ENCODE measurements at places on chromosomes 2 and 18.

DNA sequence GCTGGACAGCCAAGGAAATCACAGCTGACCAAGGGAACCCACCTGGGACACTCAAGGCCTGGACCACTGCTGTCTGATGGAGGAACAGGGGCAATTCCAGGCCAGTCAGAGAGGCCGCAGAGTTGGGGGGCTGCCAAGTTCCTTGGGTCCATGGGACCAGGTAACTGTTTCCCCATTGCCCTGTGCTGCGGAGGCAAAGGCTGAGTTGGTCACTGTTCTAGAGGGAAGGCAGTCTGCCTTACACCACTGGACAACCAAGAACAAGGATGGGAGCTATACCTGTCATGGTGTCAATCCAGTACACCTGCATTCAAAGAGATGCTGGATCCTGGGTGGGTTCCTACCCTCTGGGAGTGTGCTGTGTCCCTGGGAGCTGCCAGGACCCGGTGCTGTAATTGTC, 9.6 kb upstream of the SP140L start:
- no peak for DNase-seq

DNA sequence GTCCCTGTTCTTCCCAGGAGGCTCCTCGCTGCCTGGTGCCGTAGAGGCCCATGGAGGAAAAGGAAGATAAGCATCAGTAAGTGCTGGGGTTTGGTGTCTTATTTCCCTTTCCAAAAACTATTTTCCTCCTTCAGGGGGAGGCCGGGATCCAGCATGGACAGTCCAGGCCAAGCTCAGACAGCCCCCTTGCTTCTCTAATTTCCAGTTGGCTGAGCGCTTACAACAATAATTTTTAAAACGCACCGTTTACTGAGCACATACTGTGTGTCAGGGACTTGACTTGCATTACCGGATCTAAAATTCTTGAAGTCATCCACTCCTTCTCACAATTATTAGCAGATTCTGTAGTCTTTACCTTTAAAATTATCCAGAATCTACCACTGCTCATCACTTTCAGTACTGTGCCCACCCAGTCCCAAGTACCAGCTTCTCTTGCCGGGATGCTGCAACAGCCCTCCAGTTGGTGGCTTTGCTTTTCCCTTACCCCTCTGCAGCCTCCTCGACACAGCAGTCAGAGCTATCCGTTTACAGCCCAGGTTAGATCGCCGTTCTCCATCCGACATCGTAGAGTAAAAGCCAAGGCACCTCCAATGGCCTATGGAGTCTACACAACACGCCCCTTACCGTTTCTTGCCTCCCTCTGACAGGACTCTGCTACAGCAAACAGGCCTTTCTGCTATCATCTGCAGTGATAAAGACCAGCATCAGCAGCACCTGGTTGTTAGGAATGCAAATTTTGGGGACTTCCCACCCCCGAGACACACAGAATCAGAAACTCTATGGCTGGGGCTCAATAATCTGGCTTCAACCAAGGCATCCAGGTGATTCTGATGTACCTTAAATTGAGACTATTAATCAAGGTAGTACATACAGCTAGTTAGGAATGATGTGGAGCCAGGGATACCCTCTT, 75.2 kb upstream of the TSPYL6 start:
- DNase-seq, result no peak

GRCh38 chr2:49973917-49974368, 819.6 kb upstream of the FSHR start:
- peak; percentile 68 for DNase-seq

DNA sequence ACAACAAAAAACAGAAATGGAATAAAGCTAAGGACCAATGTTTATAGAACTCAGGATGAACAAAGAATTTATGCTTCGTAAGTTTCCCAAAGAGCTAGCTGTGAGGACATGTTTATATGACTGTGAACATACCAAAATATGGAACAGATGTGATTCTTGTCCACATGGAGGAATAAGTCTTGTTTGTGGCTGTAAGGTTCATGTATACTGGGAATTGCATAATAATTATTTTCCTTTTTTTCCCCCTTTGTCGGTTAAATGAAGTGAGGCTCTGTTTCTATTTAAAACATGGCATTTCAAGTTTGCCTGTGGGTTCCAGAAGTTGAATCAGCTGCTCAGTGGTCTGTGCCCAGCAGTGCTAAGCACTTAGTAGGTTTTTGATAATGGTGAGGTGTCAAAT, 108.1 kb downstream of the FHOD3 start:
- DNase-seq, result no peak

GRCh38 chr2:237972211-237972610, 5.4 kb downstream of the UBE2F start:
- DNase-seq, result no peak

GRCh38 chr2:72937356-72937669, 20.0 kb downstream of the EMX1 start:
- DNase-seq, result no peak

DNA sequence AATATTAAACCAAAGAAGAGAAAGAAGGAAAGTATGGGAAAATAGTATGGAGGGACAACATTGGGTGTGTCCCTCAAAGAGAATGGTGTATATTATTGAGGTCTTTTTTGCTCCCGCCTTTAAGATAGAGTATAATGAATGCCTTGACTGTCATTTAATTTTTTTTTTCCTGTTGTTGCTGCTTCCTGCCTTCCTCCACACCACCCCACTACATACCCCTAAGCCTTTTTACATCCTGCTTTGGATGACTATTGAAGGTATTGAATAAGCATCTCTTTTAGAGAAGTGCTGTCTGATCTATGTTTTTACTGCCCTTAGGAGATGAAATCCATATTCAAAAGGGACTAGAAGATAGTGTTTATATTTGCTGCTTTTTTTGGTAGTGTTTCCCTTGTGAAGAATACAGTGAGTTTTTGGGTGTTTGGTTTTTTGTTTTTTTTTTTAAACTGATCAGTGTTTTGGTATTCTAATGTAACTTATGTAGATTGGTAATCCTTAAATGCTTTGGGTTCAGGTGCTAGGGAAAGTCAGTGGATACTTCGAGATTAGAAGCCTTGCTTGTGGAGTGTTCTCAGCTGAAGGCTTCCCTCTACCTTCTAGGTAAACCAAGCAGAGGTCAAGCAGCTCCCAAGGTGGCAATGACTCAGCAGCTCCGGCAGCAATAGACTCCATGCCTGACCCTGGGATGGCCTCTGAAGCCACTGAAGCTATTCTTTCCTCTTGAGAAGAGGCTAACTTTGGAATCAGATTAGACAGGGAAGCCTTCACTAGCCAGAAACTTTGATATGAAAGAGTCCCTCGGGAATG, 5.0 kb downstream of the FZD7 start:
- no peak for DNase-seq

DNA sequence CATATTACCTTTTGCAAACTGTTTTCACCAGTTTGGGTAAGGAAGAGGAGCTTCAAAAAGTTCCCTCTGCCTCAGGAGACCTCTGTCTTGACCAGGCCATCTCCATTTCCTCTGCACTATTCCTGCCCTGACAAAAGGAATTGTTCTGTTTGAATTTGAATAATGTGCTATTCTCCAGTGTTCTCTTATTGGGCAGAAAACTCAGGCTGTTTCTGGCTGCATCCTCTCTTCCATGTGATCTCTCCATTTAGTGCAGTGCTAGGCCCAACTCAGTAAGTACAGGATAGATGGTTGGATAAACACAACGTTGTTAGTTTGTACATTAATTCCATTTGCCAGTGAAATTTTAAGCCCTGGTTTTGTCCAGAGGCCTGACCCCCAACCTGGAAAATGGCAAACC, 102.2 kb upstream of the CELF4 start:
- DNase-seq, result no peak

DNA sequence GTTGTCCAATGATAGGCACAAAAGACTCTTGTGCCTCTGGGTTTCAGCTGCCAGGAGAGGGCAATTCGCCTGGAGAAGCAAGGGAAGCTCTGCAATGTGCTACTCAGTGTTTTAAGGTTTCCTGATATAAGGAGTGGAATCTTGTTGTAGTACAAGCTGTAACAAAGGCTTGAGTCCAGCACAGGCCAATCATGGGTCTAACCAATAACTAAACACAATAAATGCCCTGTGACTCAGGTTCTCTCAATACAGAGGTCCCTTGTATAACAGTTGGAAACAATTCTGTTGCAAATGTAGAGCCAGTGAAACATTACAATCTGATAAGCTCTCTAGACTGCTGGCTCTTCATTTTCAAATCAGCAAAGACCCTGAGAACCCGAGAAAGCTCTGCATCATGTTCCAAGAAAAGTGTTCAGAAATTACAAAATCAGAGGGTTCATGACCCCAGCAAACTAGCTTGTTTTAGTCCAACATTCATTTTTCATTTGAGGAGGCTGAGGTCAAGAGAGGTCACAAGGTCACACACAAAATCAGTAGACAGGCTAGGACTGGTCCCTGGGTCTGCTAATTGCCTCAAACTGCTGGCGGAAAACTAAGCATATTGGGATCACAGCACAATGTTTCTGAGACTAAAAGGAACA, 59.0 kb upstream of the DNMT3A start:
- no peak for DNase-seq

GRCh38 chr18:26631135-26631534, 82.8 kb upstream of the KCTD1 start:
- DNase-seq, result no peak

GRCh38 chr2:69789772-69790600, 39.5 kb upstream of the GMCL1 start:
- DNase-seq, result no peak

- DNase-seq, result no peak
Measured at GRCh38 chr2:117555965-117556364, 258.5 kb upstream of the DDX18 start.

GRCh38 chr18:46158499-46158898, 54.3 kb downstream of the HAUS1 start:
- no peak for DNase-seq

DNA sequence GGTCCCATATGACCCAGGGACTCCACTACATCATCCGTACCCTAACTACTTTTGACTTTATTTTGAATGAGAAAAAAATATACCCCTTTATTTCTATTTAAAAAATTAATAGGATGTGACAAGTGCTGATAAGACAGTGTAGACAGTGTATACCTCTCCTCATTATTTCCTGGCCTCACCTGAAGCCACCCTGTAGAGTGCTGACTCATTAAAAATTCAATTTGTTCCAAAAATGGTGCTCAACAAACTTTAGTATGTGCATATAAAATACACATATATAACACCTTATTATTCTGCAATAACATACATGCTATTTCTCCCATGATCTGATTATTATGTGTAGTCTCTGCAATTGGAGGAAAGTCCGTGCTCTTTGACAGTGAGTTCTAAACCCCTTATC, 20.8 kb downstream of the NOL4 start:
- DNase-seq, result no peak

- DNase-seq, result peak; percentile 37
Measured at GRCh38 chr18:23977719-23978483, 36.7 kb upstream of the TTC39C start.

DNA sequence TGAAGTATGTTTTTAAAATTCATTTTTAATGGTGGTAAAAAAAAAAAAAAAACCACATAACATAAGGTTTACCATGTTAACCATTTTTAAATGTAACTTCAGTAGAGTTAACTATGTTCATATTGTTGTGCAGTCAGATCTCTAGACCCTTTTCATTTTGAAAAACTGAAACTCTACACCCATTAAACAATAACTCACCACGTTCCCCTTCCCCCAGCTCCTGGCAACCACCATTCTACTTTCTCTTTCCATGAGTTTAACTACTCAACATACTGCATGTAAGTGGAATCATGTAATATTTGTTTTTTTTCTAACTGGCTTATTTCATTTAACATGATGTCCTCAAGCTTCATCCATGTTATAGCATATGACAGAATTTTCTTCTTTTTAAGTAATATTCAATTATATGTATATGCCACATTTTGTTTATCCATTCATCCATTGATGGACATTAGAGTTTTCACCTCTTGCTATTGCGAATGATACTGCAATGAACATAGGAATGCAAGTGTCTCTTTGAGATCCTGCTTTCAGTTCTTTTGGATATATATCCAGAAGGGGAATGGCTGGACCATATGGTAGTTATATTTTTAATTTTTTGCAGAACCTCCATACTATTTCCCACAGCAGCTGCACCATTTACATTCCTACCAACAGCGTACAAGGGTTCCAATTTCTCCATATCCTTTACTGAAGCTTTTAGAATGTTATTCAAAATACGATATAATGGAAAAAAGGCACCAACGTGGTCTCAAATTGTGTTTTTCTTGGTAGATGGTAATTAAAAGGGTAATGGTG, 91.0 kb downstream of the SPTBN1 start:
- DNase-seq, result no peak

DNA sequence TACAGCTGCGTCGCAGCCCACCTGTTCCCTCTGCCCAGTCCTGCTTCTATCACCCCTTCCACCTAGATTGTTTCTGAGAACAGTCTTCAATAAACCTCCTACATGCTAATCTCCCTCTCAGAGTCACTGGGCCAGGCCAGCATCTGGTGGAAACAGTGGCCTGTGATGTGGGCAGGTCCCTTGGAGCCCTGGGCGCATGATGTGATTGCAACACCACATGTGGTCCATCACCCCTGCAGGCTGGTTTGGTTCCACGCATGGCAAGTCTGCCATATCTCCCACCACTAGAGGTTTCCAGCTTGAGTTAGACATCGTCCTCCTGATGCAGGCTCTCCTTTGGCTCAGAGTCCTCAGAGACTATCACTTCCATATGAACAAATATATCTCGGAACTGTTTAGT, 83.5 kb downstream of the PRKCE start:
- DNase-seq, result no peak

DNA sequence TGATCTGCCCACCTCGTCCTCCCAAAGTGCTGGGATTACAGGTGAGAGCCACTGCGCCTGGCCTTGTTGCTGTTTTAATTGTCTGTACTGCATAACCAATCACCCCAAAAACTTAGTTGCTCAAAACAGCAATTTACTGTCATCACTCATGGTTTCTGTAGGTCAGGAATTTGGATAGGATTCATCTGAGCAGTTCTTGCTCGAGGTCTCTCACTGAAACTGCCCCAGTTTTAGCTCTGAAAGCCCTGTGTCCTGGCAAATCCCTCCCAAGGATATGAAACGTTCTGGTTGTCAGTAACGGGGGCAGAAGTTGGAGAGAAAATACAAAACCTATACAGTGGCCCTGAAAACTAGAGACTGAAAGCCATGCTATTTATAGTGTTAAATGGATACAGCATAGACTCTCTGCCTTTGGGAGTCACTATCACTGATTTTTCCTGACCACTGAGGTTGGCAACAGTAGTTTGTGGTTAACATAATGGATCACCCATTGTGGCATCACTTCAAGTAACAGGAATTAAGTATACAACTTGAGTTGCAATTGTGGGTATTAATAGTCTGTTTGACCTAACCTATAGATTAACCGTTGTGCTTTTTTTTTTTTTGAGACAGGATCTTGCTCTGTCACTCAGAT, 27.2 kb upstream of the ERICH2 start:
- DNase-seq, result no peak

DNA sequence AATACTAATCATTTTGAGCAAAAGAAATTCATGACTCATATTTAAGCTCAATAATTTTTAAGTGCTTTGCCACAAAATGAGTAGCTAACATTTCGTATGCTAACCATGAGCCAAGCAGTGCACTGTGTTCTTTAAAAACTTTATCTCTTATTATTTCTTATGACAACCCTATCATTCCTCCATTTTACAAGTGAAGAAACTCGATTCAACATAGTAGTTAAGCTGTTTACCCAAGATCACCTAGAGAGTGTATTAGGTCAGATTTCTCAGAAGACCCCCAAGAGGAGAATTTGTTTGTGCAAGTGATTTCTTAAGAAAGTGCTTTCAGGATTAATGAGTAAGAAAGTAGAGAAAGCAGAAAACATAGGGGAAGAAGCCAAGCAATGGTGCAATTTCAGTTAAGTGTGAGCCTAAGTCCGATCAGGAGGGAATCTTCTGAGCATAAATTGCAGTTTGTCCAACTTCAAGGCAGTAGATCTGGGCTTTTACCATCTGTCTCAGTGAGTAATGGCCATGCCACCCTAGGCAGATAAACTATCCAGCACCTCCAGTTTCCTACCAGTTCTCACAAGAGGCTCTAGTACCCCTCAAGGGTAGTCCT, 202.7 kb downstream of the SCG2 start:
- DNase-seq, result no peak
